Activated naive CD4-positive, alpha-beta T cell (primary cell): ENCODE measurements at places on chromosomes 5 and 9.

DNA sequence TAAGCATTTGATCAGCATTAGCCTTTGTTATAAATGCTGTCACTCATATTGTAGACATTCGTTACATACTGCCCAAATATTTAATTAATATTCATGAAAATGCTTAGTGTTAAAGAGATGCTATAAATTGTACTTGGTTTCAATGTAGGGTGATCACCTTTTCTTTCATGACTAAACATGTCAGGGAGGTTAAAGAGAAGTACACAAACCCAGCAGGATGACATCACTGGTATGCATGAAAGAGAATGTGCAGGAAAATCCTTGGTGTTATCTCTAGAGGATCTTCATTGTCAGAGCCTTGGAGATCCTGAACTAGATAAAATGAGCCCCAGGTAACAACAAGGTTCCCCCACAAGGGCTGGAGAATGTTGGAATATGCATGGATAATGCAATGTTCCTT is 33.0 kb upstream of the SV2C start:
- no peak for DNase-seq

- DNase-seq = no peak
These were observed 3.5 kb downstream of the CSF1R start for GRCh38 chr5:150082889-150083288.

DNA sequence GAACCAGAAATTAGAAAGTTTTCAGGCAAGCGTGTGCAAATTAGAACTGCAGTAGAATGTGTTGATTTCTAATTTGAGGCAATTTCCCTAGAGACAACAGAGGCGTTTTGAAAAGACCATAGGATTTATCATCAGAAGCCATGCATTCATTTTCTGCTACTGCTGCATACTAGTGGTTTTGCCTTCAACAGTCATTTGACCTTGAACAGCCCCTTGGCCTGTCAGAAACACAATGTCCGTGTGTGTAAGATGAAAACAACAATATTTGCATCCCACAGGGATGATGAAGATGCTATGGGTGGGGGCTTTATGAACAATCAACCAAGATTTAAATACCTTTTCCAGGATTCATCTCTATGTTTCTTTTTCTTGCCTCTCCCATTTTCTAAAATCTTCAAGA is 73.7 kb downstream of the PDE4D start:
- DNase-seq = no peak

GRCh38 chr5:110790673-110791072 is 51.9 kb downstream of the SLC25A46 start:
- DNase-seq = no peak

- DNase-seq = no peak
These were observed 106.1 kb downstream of the THBS4 start for GRCh38 chr5:80141147-80141671.

DNA sequence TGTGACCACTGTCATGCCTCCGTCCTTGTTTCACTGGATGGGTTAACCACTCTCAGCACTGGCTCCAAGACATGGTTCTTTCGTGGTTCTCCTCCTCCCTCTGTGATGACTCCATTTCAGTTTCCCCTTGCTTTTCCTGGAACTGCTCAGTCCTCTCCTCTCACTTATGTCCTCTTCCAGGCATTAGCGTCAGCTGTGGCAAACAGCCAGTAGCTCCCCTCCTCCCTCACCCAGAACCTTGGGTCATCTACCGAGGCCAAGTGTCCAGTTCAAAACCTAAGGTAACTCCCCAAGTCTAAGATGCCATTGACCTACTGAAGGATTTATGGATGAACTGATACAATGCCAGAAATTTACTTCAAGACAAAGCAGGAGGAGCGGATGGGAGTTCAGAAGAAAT is 9.8 kb upstream of the CORO2A start:
- no peak for DNase-seq

GRCh38 chr5:60299944-60300343 is 400.0 kb downstream of the DEPDC1B start:
- no peak for DNase-seq

GRCh38 chr5:82720213-82721086 is 356.7 kb downstream of the TMEM167A start:
- no peak for DNase-seq

DNA sequence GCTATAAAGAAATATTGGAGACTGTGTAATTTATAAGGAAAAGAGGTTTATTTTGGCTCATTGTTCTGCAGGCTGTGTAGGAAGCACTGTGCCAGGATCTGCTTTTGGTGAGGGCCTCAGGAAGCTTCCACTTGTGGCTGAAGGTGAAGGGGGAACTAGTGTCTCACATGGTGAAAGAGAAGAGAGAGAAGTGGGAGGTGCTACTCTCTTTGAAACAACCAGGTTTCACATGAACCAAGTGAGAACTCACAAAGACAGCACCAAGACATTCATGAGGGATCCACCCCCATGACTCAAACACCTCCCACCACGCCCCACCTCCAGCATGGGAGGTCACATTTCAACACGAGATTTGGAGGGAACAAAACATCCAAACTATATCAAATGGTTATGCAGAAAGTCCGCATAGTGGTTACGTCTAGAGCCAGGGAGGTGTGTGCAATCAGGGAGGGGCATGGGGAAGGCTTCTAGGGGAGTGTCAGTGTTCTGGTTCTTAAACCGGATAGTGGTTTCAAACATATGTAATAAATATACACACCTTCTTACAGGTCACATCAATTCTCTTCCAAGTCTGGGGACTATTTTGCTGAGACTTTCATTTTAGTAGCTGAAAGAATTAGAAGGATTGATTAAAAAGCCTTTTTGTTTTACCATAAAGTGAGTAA is 113.0 kb downstream of the TRIO start:
- DNase-seq = no peak

DNA sequence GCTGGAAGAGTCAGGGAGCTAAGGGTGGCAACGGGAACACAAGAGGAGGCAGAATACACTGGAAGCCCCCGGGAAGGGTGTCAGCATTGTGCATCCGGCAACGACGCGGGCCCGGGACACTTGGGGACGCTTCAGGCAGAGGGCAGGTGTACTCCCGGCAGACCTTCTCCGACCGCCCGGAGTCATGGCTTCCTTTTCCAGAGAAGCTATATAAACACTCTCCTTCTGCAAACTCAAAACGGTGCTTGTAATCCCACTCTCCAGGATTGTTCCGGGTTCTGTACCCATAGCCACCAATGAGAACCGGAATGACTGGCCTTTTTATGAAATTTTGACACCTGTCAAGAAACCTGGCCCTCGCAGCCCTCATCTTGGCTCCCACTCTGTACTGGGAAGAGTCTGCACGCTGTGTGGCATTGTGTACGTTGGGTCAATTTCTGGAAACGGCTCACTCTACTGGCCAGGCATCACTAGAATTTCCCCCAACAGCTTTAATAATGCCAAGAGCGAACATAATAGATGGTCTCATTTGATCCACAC is 462 bp upstream of the MCC start:
- DNase-seq = no peak

DNA sequence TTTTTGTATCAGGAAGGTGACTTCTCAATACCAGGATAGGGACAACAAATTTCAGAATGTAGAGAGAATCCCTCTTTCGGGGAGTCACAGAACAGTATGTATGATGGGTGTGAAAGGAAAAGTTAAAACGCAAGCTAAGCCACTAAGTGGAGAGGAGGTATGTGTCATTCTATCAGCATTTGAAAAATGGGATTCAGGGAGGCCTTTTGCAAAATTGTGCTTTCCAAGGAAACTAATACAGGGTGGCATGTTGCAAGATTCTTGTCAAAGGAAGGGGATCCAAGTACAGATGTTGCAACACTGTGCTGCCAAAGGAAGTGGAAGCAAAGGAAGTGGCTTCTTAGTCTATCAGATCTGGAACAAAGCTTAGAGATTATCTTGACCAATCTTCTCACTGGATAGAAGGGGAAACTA is 12.6 kb upstream of the TNIP1 start:
- DNase-seq = no peak

DNA sequence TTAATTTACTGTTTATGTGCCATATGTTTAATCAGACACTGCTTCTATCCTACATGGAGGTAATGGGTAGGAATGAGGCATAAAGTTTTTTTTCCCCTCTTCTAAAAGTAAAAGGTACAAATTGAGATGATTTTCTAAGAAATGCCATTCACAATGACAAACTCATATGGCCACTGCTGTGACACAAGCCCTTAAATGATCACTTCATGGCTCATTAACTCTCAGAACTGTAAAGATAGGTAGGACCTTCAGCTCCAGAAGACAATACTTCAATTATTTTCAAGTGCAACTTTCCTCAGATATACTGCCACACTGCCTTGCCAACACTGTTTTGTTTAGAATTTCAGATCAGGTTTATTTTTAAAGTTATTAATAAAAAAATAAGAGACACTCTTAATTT is 362.9 kb upstream of the ZNF608 start:
- no peak for DNase-seq

GRCh38 chr5:146652547-146652946 is 136.6 kb upstream of the GPR151 start:
- no peak for DNase-seq

- no peak for DNase-seq
These were observed 11.9 kb downstream of the HAND1 start for GRCh38 chr5:154466147-154466546.

GRCh38 chr5:10195301-10195700 is 54.4 kb downstream of the ATPSCKMT start:
- no peak for DNase-seq

DNA sequence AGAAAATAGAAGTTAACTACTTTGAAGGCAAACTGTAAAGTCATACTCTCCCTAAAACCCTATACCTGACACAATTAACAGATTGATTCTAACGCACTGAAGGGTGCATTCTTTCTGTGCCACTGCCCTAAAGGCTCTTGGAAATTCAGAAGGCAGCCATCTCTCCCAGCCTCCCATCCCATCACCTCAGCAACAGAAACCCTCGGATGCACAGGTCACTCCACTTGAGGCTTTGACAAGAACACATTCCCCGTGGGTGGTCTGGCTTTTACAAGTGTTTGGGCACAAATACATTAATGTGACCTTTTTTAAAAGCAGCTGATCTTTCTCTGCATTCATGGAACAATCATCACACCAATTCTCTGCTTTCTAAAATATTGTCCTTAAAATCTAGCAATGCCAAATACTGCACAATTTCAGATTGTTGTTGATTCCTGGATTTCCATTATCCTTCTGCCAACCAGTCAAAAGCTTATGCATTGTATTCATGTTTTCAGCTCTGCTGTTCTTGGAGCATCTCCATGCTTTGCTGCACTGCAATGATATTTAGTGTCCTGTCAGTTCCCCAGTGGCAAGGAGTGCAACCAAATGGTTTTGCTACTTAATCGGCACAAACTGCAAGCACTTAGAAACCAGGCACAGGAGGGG is 175.6 kb downstream of the TMEM161B start:
- DNase-seq = no peak

DNA sequence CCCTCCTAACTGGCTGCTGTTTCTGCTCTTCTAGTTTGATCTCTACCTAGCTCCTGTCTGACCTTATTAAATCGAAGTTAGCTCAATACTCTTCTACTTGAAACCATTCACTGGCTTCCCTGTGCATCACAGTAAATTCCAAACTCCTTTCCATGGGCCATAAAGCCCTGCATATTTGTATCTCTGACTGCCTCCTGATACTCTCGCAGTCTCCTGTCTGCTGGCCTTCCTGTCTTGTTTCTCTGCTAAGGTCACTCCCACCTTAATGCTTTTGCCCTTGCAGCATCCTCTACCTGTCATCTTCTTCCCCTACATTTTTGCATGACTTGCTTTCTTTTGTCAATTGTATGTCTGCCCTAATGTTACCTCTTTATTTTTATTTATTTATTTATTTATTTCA is 44.8 kb downstream of the SNCAIP start:
- DNase-seq = no peak

DNA sequence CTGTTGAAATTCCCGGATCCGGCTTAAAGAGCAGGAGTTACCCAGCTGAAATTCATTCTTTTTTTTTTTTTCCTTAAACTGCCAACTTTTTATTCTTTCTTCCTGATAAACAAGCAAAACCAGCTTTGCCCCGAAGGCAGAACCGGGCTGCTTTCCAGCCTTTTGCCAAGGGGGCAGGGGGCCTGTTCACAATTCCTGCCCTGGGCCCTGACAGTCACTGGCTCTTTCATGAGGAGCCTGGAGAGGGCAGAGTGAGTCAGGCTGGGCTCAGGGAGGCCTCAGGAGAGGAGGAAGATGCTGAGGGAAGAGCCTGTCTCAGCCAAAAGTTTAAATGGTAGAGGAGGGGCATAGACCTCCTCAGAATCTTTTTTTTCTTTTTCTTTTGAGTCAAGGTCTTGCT is 4.8 kb downstream of the GLIPR2 start:
- DNase-seq = no peak

GRCh38 chr9:125655066-125655633 is 51.9 kb downstream of the MAPKAP1 start:
- no peak for DNase-seq

DNA sequence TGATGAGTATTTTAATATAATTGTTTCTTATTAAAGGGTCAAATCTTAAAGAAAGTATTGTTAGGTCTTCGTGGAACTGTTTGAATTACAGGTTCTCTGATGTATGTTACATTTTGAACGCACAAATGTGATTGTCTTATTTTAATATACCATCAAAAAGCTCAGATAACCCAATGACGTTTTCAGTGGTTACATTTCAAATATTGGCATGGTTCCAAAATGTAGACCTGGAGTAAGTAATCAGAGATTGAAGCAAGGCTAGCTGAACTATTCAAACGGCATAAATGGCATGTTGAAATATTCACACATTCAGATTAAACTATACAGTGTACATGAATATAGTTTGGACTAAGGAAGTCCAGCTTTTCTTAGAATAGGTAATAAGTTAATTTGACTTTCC is 281.7 kb upstream of the EFNA5 start:
- no peak for DNase-seq

GRCh38 chr9:98187926-98188325 is 4.5 kb downstream of the CORO2A start:
- no peak for DNase-seq
